Adrenal gland (tissue), 19 donors: ENCODE measurements at places on chromosomes 5 and 9. TPM values are rescaled to one million over a fixed set of nuclear protein-coding genes. Genes with fewer than 3 reads are reported as not detected.

DNA sequence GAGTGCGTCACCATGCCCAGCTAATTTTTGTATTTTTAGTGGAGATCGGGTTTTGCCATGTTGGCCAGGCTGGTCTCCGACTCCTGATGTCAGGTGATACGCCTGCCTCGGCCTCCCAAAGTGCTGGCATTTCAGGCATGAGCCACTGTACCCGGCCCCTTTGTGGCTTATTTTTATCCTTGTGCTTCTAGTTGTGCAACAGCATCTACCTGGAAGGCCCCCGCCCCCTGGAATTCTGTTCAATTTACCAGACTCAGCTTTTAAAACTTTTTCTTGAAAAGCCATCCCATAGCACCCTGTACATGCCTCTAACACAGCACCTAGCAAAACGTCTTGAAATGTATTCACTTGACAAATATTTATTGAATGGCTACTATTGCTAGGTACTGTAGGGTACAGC lies 9.7 kb upstream of the GPBP1 start:
- H3K27me3 ChIP-seq = no peaks in the 10 kb centered on the region
- no peaks in the 10 kb centered on the region for H3K36me3 ChIP-seq
- no peak for DNase-seq

DNA sequence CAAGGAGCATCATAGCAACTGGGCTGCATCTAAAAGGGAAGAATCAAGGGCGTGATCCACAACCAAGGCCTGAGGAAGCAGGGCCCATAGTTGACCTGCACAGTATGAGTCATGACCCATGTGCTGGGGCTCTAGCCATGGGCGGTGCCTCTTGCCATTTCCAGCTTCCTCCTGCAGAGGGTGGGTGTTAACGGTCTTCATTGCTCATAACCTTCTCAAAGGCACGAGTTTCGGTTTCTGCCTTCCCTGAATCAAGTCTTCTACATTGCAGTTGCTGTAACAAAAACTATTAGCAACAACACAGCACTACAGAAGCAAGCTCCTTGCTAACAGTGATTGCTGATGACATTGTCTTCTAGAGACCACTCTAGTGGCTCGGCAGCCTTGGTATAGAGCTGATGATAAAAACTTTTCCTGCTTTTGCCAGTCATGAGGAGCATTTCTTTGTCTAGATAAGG lies 66.9 kb downstream of the CTSL start:
- no peaks in the 10 kb centered on the region for H3K4me1 ChIP-seq
- peak; percentile 70 for DNase-seq
- H3K27ac ChIP-seq = peak overlapping the region; percentile 53
- no peaks in the 10 kb centered on the region for H3K27me3 ChIP-seq
- no peaks in the 10 kb centered on the region for H3K36me3 ChIP-seq

DNA sequence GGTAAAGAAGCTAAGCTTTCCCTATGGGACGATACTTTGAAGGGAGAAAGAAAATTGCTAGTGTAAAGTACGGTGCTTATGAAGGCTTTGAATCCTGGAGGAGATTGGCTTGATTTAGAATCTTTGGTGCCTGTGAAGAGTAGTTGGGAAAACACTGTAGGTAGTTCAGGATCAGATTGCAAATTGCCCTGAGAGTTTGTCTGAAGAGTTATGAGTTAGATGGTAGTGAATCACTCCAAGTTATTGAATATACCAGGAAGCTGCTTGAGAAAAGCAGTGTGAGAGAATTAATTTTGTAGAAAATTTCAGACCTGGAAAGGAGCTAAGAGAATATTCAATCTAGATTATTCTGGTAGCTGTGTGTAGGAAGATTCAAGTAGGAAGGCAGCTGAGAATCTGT lies 11.5 kb downstream of the MAN2A1 start:
- peaks cover 60% of the 10 kb centered on the region for H3K4me1 ChIP-seq
- no peak overlapping the region for H3K4me3 ChIP-seq
- no peaks in the 10 kb centered on the region for H3K36me3 ChIP-seq
- DNase-seq = no peak
- no peak overlapping the region for H3K27ac ChIP-seq
- H3K27me3 ChIP-seq = no peaks in the 10 kb centered on the region

DNA sequence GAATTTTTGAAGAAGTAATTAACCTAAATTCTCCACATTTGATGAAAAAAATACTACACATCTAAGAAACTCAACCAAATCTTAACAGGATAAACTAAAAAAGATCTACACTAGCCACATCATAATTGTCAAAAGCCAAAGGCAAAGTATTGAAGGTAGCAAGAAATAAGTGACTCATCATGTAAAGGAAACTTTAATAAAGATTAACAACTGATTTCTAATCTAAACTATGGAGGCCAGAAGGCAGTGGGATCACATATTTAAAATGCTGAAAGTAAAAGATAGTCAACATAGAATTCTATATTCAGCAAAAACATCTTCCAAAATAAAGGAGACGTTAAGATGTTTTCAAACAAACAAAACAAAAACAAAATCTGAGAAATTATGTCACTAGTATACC lies 2002.9 kb downstream of the MAT2B start:
- no peaks in the 10 kb centered on the region for H3K36me3 ChIP-seq
- H3K4me3 ChIP-seq = no peak overlapping the region
- no peaks in the 10 kb centered on the region for H3K4me1 ChIP-seq
- no peak overlapping the region for H3K27ac ChIP-seq
- no peak for DNase-seq
- H3K27me3 ChIP-seq = no peaks in the 10 kb centered on the region

Gene UBAP2
- 51.9 TPM for total RNA-seq

Gene XRCC4
- total RNA-seq = 4.6 TPM

DNA sequence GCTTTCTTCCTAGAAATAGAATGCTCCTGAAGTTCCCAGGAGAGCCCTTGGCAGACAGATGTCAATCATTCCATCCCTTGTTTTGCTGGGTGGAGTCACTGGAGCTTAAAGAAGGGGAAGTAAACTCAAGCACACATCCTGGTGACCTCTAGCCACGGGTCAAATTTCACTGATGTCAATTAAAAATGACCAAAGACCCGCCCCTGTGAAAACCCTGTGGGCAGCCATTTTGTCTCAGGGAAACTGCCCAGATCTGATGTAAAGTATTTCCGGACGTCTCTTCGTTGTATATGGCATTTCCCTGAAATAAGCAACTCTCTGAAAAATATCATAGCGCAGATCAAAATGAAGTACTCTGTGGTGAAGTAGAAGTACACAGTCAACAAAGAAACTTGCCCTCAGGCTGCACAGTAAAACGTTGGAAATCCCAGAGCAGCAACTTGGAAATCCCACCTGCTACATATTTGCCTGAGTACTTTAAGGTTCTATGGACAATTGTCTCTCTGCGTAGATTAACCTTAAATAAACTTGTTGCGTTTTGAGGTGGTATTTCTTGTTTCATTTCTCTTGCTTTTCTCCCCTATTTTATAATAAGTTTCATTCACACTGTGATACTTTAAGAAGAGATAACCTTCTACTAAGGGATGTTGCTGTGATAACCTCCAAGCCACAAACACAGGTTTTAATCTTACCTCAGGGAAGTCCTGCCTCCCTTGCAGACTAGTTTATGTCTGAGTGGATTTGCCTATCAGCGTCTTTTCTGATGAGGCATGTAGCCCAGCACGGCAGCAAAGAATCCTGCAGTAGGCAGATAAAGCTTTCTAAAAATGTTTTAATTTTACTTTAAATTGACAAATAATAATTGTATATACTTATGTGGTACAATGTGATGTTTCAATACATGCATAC lies 60.9 kb upstream of the PIP5K1B start:
- no peak overlapping the region for H3K4me3 ChIP-seq
- H3K36me3 ChIP-seq = no peaks in the 10 kb centered on the region
- H3K4me1 ChIP-seq = no peaks in the 10 kb centered on the region
- DNase-seq = no peak

Gene CATSPER3
- total RNA-seq = 0.28 TPM

DNA sequence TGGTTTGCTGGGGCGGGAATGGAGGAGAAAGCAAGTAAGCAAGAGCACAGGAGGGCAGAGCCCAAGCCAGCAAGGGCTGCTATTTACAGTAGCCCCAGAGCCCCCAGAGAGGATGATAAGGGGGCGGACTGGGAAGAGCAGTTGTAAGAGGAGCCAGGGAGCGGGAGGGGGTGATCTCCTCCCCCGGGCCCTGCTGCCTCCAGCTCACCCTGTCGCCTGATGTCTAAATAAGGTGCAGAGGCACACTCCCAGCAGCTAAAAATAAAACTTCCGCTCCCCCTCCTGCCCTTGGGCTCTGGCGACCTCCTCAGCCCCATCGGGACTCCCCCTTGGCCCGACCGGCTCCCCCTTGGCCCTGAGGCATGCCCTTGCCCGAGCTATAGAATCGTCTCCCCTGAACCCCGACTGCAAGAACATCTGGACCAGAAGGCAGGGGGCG lies 14.4 kb upstream of the CCDC69 start:
- DNase-seq = no peak
- H3K27ac ChIP-seq = no peak overlapping the region
- no peaks in the 10 kb centered on the region for H3K27me3 ChIP-seq

- H3K27ac ChIP-seq = no peak overlapping the region
- no peak for DNase-seq
- H3K27me3 ChIP-seq = no peaks in the 10 kb centered on the region
- H3K4me3 ChIP-seq = no peak overlapping the region
- H3K36me3 ChIP-seq = no peaks in the 10 kb centered on the region
These were observed 559.2 kb downstream of the PSAT1 start for GRCh38 chr9:78856144-78856543.

DNA sequence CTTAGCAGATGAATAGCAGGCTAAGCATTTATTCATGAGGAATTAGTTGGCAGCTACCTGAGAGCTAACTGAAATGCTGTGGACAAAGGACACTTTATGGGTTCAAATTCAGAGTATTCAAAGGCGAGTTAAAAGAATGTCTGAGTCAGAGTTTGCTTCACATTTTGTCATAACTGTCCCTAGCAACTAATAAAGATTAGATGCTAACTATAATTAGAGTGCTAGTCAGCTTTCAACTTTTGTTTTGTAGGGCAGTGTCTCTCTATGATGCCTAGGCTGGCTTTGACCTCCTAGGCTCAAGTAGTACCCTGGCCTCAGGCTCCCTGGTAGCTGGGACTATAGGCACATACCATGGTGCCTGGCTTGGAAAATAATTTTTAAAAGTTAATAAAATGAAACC lies 4.6 kb downstream of the SMC5 start:
- H3K36me3 ChIP-seq = no peaks in the 10 kb centered on the region
- no peak for DNase-seq
- peaks cover 9% of the 10 kb centered on the region for H3K4me1 ChIP-seq
- H3K27me3 ChIP-seq = no peaks in the 10 kb centered on the region

DNA sequence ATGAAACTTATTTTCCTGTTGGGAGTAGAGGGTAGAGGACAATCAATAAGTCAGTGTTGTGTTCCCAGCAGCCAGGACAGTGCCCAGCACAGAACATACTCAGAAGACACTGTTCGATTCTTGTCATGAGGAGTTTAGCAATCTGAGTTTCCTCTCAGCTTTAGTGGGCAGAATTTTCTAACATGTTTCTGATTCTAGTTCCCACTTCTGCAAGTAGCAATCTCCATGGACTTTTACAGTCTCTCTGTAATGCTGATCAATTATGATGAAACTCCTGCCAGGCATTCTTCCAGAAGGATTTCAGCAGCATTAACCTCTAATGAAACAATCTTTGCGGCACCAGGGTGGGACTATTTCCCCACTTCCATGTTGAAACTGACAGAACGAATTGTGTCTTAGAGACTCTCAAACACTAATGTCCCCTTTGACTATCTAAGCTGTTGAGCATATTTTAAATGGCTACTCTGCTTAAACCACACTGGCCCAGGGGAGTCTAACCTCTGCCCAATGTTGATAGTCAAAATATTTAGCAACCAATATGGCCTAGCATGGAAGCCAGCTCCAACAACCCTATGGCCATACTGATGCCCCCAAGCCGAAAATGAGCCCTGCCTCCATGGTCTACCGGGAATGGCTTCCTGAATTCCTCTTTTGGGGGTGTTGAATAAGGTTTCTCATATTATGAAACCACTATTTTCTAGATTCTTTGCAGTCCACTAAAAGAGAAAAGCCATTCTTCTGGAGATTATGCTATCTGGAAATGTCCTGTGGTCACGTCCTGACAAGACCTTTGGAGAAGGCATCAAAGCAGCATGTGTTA lies 484.3 kb downstream of the BNC2 start:
- DNase-seq = peak; percentile 48
- no peaks in the 10 kb centered on the region for H3K36me3 ChIP-seq
- H3K4me3 ChIP-seq = no peak overlapping the region

DNA sequence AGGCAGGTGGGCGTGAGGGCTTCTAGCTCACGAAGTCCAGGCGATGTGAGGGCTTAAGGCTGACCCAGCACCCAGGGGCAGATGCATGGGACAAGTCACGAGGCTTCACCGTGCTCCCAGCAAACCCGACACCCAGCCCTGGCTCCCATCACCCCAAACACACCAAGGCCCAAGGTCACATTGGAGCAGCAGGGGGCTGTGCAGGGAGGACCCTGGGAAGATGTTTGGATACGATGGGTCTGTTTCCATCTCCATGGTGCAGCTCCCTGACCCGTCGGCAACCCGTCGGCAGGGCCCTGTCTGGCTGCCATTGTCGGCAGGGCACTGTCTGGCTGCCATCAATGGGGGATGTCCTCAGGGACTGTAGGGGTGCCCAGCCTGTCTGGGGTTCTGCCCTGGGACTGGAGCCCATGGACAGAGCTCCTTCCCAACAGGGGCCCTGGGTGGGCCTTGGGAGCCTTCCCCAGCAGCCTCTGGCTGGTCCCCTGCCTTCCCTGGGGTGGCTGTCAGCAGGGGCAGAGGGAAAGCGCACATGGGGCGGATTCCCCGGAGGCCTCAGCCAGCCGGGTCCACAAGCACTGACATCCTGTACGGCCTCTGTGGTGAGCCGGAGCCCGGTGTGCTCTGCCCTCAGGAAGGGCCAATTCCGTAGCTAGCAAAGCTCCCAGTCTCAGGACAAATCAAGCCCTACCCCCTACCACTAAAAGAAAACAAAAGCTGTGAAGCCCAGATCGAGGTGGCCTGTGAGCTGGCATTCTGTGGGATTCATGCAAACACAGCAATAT lies 47.1 kb downstream of the NACC2 start:
- no peaks in the 10 kb centered on the region for H3K27me3 ChIP-seq
- H3K4me1 ChIP-seq = peaks cover 19% of the 10 kb centered on the region
- H3K36me3 ChIP-seq = peaks cover 19% of the 10 kb centered on the region
- no peak for DNase-seq
- H3K27ac ChIP-seq = no peak overlapping the region

GRCh38 chr9:133994353-133995011 lies 2.4 kb upstream of the VAV2 start:
- H3K4me1 ChIP-seq = peaks cover 23% of the 10 kb centered on the region
- H3K36me3 ChIP-seq = no peaks in the 10 kb centered on the region
- peak; percentile 89 for DNase-seq
- no peak overlapping the region for H3K4me3 ChIP-seq

DNA sequence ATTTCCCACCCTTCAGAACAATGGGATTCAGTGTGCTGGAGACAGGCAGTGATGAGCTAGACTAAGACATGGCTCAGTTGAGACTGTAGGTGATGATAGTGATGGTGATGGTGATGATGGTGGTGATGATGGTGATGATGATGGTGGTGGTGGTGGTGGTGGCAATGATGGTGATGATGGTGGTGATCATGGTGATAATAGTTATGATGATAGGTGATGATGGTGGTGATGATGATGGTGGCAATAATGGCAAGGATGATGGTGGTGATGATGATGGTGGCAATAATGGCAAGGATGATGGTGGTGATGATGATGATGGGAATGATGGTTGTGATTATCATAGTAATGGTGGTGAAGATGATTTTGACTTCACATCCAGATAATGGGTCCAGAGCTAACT lies 176.7 kb downstream of the NXNL2 start:
- no peak overlapping the region for H3K27ac ChIP-seq
- H3K27me3 ChIP-seq = no peaks in the 10 kb centered on the region
- no peaks in the 10 kb centered on the region for H3K4me1 ChIP-seq
- H3K36me3 ChIP-seq = no peaks in the 10 kb centered on the region
- no peak for DNase-seq
- H3K4me3 ChIP-seq = no peak overlapping the region

Gene SPAG8
- total RNA-seq = 3.4 TPM

GRCh38 chr5:6398570-6399230 lies 20.4 kb upstream of the MED10 start:
- H3K4me3 ChIP-seq = no peak overlapping the region
- no peaks in the 10 kb centered on the region for H3K27me3 ChIP-seq
- H3K4me1 ChIP-seq = no peaks in the 10 kb centered on the region
- no peak for DNase-seq
